ENCODE measurements at places on chromosomes 2 and 18.

DNA sequence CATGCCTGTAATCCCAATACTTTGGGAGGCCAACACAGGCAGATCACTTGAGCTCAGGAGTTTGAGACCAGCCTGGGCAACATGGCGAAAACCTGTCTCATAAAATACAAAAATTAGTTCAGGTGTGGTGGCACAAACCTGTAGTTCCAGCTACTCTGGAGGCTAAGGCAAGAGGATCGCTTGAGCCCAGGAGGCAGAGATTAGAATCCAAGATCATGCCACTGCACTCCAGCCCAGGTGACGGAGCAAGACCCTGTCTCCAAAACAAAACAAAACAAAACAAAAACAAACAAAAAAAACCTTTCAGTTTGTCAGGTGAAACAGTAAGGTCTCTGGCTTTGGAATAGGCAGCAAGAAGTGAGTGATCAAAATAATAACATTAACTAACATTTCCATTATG is 84.6 kb downstream of the CLHC1 start:
- no peak for DNase-seq

GRCh38 chr2:11744631-11745394 is 1.6 kb upstream of the LPIN1 start:
- DNase-seq = peak; percentile 42

DNA sequence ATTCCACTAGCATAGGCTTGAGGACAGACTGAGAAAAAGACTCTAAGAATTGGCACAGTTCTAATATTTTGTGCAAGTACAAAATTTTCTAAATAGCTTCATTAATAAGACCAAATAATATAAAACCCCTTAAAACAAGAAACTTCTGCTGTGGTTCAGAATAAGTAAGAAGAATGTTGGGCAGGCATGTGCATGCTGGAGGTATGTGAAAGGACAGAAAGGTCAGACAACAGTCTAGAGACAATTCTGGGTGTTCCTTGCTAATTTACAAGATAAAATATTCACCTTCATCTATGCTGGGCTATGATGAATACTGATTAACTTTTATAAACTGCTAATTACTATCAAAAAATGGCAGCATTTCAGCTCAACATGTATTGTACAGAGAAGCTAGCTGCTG is 14.9 kb downstream of the CEBPZOS start:
- DNase-seq = no peak

GRCh38 chr2:128681507-128681906 is 362.8 kb upstream of the HS6ST1 start:
- no peak for DNase-seq

GRCh38 chr2:8547284-8548064 is 134.4 kb upstream of the ID2 start:
- DNase-seq = no peak

- DNase-seq = peak; percentile 33
Observed at GRCh38 chr2:233833345-233833744, 21.0 kb downstream of the HJURP start.

GRCh38 chr2:192197357-192197756 is 2.6 kb upstream of the TMEFF2 start:
- DNase-seq = peak; percentile 33

DNA sequence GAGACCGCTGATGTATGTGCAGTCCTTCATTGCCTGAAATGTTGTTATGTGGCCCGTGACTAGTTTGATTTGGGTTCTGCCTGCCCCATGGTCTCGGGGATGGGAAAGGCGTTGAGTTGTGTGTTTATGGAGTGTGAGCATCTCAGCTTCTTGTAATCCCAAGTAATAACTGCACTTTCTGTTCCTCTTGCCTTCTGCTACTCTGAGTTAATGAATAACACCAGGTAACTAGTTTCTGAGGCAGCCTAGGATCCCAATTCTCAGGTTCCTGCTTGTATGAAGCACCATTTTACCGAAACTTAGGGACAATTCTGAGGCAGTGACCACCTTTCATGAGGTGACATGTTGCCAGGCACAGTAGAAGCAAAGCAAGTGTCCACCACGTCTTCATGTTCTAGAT is 170.0 kb downstream of the ALK start:
- DNase-seq = no peak

DNA sequence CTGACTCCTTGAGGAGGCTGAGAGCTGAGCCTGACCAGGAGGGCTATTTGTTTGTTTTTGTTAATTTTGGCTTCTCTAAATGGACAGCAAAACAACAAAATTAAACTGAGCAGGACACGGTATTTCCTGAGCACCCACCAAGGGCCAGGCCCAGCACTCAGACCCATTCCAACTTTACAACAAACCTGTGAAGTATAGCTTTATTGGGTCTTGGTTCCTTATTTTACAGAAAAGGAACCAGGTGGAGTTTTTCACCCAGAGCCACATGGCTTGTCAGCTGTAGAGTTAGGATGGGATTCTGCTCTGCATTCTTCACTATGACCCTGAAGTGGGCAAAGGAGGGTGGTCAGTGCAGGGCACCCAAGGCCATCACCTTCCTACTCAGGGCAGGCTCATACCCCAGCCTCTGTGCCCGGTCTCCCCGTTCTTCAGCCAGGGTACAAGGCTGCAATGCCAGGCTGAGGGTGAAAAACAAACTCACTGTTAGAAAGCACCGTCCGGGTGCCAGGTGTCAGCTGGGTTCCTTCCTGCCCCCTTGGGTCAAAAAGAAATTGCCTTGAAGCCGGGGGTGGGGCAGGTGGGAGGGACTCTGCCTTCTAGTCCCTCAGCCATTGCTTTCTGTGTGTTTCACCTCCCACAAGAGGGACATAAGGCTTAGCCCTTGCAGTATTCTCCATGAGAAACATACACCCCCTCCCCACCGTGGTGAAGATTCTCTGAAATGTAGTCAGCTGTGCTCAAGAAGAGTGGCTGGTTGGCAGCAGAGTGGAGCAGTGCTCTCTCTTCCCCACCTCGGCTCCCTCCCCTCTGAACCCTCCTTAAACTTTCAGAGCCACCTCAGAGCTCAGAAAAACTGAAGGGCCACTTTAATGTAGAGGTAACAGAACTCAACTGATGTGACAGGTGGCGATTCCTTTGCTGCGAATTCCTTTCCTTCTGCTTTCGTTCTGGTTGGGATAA is 2.2 kb downstream of the PSD4 start:
- DNase-seq = no peak

DNA sequence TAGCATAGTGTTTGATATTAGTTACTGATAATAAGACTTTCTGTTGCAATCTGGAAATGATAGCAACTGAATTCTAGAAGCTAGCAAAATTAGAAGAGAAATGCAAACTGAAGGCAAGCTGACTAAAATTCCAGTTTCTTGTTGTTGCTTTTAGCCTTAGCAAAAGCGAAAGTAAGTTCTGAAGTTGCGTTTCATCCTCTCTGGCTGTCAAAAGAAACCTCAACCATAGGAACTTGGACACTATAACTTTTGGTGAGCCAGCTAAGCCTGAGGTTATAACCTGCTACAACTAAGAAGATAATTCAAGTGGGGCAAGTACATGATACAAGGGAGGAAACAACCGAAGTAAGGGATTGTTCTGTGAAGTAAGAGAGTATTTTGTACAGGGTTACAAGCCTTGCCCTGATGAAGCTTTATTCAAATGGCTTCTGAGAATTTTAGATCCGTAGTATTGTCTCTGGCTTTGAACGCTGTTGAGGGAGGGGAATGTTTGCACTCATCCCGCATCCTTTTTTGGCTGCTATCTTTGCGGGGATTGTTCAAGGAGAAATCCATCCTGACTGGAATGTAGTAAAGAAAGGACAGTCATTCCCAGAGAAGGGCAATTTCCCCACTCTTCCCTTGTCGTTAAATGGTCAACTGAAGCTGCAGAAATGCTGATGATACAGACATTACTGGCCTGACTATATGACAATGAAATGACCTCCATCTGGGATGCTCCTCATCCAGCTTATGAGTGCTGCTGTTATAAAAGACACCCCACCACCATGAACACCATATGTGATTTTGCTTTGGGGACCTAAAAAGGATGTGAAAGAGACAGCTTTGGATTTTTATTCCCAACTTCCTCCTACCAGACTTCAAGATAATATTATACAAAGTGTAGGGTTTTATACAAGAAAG is 7.0 kb upstream of the TMX3 start:
- DNase-seq = no peak

GRCh38 chr18:46458472-46458871 is 198.5 kb downstream of the LOXHD1 start:
- DNase-seq = no peak

DNA sequence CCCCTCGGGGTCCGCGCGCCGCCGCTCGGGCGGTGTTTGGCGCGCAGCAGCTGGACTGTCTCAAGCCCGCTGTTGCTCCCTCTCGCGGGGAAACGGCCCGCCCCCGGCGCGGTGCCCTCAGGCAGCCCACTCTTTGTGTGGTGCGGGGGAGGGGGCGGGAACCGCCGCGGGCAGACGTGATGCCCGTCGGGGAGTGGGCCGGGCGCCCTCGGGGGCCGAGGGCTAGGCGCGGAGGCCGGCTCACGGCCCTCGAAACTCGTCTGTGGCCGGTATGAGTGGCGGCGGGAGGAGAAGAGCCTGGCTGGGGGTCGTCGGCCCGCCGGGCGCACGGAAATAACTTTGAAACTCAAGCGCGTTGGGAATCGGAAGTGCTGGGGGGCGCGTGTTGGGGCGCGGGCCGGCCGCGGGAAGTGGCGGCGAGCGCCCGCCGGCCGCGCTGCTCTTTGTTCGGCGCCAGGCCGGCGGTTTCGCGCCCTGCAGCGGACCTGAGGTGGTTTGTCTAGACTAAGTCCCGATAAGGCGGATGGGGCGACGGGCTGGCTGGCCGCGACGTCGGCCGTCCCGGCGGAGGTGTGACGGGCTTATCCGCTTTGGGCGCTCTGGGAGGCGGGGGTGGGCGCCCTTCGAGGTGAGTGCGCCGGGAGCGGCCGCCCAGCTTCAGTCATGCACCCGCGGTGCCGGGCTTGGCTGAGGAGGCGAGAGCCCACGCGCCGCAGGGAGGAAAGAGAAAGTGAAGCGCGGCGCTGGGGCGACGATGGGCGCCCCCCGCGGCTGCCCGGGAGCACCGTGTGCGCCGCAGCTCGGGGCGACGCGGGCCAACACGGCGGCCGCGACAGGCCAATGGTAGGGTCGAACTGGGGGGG is 679 bp downstream of the PTMA start:
- DNase-seq = peak; percentile 38

DNA sequence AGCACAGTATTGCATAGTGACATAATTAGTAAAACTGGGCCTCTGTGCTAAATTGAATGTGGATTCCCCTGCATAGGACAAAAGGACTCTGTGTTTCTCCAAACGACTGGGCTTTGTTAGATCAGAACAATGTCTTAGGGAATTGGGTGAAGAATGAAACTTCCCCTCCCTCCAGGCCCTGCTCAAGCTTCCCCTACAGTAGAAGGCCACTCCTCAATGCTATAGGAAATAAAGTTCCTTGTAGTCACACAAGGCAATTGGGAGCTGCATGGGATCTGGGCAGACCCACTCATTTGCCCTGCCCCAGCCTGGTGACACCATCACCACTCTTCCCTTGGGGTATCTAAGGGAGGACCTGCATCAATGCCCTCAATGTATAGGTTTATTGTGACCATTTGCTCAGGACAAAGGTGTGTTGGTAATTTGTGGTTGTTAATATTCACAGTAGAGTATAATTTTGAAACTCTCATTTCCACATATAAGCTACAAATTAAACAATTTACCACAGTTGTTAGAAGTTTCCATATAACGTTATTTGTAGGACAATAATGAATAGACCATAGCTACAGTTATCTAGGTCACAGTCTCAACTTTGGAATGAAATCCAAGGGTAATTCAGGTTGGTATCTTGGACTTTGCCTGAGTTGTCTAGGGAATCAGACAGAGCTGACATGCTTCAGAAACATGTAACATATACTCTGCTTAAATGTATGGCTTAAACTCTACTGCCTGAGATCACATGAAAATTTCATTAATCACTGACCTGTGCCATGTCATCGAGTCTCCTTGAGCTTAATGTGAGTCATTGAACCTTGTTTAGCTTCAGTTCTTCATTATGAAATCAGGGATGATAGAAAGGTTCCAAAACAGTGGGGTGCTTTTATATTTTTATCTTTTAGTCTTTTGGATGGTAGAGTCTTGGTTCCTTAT is 64.8 kb upstream of the DARS1 start:
- DNase-seq = no peak

GRCh38 chr2:65381607-65382051 is 50.8 kb downstream of the SPRED2 start:
- DNase-seq = no peak

DNA sequence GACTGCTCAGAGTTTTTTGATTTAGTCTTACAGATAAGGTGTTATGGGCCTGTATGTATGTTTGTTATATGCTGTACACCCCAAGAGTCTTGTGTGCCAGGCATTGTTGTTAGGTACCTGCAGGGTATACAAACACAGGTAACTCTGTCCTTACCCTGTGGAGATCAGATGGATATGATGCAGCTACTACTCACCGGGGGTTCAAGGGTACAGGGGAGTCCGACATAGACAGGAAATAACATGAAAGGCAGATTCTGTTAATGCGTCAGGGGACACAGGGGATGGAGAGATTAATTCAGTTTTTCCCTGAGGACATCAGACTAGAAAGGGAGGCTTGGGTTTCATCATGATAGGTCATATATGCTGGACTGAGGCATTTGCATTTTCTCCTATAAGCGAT is 31.3 kb downstream of the TRAK2 start:
- no peak for DNase-seq

DNA sequence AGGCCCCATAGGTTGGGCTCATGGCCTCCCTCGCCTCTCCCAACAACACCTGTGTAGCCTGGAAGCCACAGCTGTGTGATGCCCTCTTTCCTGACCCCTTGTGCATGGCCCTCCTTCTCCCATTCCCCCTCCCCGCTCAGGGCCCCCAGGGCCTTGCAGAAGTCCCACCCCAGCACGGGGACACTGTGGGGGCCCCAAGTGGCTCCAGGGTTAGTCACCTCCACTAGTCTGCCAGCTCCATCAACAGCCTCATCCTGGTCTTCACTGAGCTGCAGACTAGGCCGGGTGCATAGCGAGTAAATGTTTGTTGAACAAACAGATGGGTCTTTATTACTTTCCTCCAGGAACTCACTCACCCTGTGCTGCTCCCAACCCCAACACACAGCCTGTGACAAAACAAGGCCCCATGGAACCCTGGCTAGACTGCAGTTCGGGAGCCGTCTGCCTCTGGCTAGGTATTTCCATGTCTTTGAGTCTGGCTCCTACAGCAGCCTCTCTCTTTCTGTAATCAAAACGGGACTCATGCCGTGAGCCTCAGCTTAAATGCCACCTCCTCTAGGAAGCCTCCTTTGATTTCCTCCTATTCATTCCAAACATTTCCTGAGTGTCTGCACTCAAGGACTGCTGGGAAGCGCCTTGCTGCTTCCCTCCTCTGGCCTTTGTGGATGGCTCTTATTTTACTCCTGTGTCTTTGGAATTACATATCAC is 109.9 kb upstream of the ID2 start:
- no peak for DNase-seq

DNA sequence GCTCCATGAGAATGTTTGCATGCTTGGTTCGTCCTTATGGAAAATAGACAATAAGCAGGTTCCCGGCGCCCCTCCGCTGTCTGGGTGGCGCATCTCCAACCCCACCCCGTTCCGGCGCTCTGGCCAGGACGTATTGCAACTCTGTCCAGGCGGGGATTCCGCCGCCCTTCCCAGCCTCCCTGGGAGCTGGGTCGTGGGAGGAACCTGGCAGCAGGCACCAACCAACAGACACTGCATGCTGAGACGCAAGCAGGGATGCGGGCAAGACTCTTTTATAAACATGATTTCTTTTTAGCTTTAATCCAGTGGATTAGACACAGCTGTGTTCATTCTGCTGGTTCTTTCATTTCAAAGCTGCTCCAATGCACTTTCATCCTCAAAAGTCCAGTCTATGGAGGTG is 240.2 kb downstream of the SH3BP4 start:
- peak; percentile 23 for DNase-seq

Measured in fibroblast of pulmonary artery (primary cell).